GM19239 (cell line): ENCODE measurements at places on chromosomes 2 and 18.

DNA sequence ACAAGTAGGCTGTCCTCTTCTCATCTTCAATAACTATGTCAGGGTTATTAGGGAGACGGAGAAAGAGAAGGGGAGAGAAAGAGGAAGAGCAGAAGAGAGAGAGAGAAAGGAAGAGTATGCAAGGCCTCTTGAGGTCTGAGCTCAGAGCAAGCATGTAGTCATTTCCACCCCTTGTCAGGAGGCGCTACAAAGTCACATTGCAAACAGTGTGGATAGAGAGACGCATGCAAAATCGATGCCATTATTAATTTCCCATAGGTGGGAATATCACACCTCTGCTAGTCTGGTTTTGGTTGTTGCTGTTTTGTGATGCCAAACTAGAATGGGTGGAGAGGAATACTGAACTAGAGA lies 24.2 kb upstream of the SERPINE2 start:
- no peak for DNase-seq

GRCh38 chr2:40273734-40274182 lies 178.1 kb downstream of the SLC8A1 start:
- DNase-seq, result no peak

GRCh38 chr2:112787729-112788393 lies 3.6 kb upstream of the IL1A start:
- no peak for DNase-seq

DNA sequence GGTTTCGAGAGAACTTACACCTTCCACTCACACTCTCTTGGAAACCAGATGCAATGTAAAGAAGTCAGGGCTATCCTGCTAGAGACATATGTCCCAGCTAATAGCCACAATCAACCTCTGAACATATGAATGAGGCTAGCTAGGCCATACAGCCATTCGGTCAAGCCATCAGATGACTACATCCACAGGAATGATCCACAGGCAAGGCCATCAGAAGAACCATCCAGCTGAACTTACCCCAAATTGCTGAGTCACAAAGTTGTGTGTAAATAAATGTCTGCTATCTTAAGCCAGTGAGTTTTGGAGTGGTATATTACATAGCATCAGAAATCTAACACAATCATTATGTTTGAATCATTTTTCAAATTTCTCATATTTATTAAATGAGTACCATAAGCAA lies 5.2 kb upstream of the SPAST start:
- no peak for DNase-seq

GRCh38 chr18:13617826-13618515 lies 108.4 kb downstream of the FAM210A start:
- DNase-seq, result no peak

DNA sequence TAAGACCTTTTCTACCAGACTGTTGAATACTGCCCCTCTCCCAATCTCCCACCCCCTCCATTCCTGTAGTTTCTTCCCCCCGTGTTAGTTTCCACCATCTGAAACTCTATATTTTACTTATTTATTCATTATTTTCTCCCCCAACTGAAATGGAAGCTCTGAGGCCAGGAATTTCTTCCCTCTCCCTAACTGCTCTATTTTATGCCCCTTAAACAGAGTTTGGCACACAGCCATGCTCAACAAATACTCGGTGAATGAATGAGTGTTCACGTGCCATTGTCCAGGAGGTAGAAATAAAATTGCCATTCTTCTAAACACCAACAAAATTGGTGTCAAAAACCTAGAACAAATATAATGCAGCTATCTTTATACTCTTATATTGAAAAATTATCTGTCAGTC lies 5.6 kb downstream of the ITGB1BP1 start:
- no peak for DNase-seq
